ENCODE measurements at places on chromosomes 12 and 14. TPM values are rescaled to one million over a fixed set of nuclear protein-coding genes. Genes with fewer than 3 reads are reported as not detected.

- DNase-seq = no peak
Measured at GRCh38 chr14:35818346-35819115, 7.6 kb upstream of the BRMS1L start.

- DNase-seq = no peak
Measured at GRCh38 chr14:67269298-67270060, 28.2 kb downstream of the PALS1 start.

DNA sequence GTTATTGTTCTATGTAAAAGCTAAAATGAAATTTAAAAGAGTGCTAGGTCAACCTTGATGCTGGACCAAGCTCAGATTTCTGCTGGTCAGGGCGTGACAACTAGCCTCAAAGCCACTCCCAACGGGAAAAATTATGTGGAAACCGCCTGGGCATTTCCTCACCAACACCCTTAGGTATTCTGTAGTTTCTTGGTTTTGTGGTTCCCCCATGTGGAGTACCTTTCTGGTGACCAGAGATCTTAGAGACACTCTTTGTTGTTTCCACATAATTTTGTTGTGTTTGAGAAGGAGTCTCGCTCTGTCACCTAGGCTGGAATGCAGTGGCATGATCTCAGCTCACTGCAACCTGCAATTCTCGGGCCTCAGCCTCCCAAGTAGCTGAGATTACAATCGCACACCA lies 119.9 kb downstream of the DENND5B start:
- DNase-seq = no peak

GRCh38 chr14:47710581-47710980 lies 35.2 kb upstream of the MDGA2 start:
- no peak for DNase-seq

DNA sequence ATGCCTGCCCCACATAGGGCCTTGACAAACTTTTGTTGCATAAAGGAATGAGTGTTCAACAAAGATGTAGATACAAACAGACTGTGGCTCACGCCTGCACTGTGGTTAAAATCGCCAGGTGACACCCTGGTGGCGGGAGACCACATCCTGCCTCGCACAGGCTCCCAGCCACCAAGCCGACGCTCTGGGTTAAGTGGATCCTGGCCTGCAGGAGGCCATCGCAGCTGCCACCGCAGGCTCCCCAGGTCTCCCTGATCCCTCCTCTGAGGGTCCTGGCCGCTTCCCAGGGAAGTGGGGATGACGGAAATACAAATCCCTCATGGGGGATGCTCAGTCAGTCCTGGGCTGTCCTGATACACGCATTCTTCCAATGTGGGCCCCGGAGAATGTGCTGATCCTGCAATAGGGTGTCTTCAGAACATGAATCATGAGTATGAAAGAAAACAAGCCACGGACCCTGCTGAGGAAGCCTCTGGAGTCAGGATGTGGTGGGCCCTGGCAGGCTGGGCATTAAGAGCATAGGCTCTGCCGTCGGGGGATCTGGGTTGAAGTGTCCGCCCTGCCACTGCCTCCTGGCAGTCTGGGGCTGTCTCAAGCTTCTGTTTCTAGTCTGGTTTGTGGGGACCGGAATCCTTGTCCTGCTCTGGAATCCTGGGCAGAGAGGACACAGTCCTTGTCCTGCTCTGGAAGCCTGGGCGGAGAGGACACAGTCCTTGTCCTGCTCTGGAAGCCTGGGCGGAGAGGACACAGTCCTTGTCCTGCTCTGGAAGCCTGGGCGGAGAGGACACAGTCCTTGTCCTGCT lies 53.5 kb upstream of the BEGAIN start:
- no peak for DNase-seq

GRCh38 chr14:70721542-70721941 lies 79.8 kb downstream of the TTC9 start:
- DNase-seq = no peak

- DNase-seq = peak; percentile 74
Measured at GRCh38 chr12:94875525-94875924, 128.0 kb downstream of the NDUFA12 start.

GRCh38 chr12:121214855-121215745 lies 5.2 kb downstream of the P2RX4 start:
- no peak for DNase-seq

OR10AD1 gene
- total RNA-seq = not detected

- no peak for DNase-seq
Measured at GRCh38 chr12:38282886-38283285, 33.7 kb upstream of the ALG10B start.

DNA sequence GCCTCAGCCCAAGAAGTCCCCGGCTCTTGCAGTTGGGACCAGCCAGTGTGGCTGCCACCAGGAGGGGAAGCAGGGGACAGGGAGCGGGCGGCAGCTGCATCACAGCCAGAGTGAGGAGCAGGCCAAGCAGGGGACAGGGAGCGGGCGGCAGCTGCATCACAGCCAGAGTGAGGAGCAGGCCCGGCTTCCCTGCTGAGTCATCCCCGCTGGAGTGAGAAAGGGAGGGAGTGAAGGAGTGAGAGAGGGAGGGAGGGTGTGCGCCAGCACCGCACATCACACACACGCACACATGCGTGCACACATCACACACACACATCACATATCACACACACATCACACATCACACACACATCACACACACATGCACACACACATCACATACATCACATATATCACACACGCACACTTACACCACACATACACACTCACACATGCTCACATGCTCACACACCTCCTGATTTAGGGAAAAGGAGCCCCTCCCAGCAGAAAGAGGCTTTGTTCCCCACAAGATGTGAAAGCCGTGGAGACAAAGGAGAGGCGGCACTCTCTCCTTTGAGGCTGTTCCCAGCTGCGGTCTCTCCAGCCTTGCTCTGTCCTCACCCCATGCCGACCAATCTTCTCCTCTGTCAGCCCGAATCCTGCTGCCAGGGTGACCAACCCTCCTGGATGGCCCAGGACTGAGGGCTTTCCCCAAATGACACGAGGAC lies 16.7 kb upstream of the ZDHHC22 start:
- peak; percentile 84 for DNase-seq

GRCh38 chr14:90454041-90455000 lies 57.5 kb downstream of the CALM1 start:
- peak; percentile 99 for DNase-seq

Measured in endodermal cell (in vitro differentiated cells).